ENCODE measurements at places on chromosomes 2 and 18. TPM values are rescaled to one million over a fixed set of nuclear protein-coding genes. Genes with fewer than 3 reads are reported as not detected.

The TBC1D8 gene
- total RNA-seq: 0.73 TPM

The ARHGAP25 gene
- 64.0 TPM for total RNA-seq

The CFC1 gene
- total RNA-seq: not detected

The FAM168B gene
- 85.2 TPM for total RNA-seq

The FSHR gene
- not detected for total RNA-seq

The CYP27A1 gene
- not detected for total RNA-seq
